ENCODE measurements at places on chromosomes 4 and X.
A peak's percentile ranks its signal among the peaks of the same experiment; 100 is the strongest.

- DNase-seq: no peak
These were observed 160.1 kb downstream of the TET2 start for GRCh38 chr4:105306820-105307219.

- DNase-seq: no peak
These were observed 442.9 kb upstream of the RASGEF1B start for GRCh38 chr4:81914623-81915022.

DNA sequence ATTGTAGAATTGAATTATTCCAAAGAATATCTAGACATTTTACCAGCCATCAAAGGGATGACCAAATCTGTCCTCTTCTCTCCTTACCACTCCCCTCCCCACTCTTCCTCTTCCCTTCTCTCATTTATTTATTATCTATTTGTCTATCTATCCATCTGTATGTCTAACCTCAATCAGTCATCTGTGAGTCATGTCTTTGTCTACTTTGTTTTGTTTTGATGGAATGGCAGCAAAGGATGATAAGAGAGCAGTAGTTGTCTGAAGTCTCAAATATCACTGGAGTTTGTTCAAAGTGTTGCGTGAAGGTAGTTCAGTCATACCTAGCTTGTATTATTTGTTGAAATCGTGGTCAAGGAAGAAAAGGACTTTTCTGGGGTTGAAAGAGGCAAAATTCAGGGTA lies 34.7 kb upstream of the PGRMC2 start:
- no peak for DNase-seq

DNA sequence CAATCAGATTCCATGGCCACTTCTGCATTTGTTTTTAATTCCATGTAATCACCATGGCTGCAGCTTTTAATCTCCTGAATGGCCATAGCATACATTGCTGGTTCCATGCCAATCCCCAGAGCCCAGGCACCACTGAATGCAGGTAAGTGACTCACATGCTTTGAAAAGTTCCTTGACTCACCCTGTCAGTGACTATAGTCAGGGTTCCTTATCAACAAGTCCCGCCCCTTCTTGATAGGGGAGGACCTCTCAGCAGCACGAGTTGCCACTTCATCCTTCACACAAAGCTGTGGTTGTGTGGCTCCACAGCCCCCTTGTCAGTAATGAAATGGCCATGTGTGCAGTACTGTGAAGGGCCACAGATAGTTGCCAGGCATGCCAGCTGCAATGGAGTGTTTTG lies 516.6 kb downstream of the PPARGC1A start:
- DNase-seq: peak; percentile 6

DNA sequence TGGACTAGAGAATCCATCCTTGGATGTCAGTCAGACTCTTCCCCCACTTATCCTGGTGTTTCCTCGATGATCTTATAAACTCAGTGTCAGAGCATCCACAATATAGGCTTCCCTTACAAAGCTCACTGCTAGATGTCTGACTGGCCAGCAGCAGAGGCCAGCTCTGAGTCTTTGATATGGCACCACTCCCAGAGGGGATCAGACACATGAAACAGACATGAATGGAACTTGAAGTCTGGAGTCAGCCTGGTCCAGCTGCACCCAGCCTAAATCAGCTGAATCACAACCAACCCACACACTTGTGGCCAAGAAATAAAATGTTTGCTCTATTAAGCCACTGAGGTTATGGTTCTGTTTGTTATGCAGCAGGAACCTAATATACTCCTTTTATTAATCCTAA lies 129.6 kb upstream of the MED14 start:
- no peak for DNase-seq

DNA sequence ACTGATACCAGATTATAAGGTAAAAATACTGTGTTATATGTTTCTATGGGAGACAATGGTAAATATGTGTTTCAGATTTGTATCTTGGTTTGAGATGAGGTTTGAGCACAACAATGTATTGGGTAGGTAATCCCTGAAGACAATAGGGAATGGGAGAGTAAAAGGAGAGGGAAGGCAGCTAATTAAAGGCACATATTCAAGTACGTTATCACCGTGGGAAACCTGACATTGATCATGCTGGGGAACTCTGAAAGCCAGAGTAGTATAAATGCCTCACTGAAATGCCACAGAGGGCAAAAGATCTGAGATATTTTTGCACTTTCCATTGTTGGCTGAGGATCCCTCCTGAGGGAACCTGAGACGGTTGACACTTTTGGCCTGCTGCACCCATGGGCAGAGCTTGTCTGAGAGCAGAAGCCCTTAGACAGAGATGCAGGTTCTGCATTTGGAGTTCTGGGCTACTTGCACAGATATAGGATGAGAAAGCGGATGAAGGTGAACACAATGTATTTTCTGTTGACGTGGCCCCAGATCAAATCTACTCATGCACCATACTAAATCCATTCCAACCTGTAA lies 506.7 kb downstream of the PCDH18 start:
- DNase-seq: no peak

- DNase-seq: no peak
These were observed 1399.8 kb upstream of the PABPC4L start for GRCh38 chr4:135601351-135601750.

DNA sequence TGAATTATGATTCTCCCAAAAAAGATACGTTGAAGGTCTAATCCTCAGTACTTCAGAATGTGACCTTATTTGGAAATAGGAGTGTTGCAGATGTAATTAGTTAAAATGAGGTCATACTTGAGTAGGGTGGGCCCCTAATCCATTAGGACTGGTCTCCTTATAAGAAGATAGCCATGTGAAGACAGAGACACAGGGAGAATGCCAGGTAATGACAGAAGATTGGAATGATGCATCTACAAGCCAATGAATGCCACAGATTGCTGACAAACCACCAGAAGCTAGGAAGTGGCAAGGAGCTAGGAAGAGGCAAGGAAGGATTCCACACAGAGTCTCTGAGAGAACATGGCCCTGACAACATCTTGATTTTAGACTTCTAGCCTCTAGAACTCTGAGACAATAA lies 7.4 kb upstream of the RPS6KA3 start:
- DNase-seq: no peak

GRCh38 chrX:68936126-68936525 lies 107.3 kb downstream of the EFNB1 start:
- DNase-seq: no peak

DNA sequence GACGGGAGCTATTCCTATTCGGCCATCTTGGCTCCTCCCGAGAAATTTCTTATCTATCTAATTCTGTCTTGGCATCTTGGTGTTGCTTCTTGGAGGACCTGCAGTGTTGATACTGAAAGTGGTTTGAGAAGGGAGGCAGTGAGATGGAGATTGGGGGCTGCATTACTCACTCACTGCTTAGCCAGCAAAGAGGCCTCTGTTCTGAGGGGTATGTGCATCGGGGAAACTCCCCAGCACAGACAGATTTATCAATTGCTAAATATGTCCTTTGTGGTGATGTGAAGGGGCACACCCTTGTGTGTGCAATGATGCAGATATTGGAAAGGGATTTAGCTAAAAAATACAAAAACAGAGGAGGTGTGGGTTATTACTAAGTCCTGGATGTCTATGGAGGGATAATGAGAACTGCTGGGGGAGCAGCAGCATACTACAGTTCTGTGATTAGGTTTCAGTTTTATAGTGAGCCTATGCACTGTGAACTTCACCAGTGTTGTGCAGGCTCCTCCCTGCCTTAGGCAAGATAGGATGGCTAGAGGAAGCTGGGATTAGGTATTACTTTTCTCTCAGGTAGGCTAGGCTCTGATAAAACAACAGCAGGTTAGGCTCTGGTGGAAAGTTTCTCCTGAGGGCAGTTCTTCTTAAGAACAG lies 279.0 kb downstream of the HS3ST1 start:
- no peak for DNase-seq

- DNase-seq: no peak
These were observed 8.4 kb upstream of the MTNR1A start for GRCh38 chr4:186563761-186564160.

DNA sequence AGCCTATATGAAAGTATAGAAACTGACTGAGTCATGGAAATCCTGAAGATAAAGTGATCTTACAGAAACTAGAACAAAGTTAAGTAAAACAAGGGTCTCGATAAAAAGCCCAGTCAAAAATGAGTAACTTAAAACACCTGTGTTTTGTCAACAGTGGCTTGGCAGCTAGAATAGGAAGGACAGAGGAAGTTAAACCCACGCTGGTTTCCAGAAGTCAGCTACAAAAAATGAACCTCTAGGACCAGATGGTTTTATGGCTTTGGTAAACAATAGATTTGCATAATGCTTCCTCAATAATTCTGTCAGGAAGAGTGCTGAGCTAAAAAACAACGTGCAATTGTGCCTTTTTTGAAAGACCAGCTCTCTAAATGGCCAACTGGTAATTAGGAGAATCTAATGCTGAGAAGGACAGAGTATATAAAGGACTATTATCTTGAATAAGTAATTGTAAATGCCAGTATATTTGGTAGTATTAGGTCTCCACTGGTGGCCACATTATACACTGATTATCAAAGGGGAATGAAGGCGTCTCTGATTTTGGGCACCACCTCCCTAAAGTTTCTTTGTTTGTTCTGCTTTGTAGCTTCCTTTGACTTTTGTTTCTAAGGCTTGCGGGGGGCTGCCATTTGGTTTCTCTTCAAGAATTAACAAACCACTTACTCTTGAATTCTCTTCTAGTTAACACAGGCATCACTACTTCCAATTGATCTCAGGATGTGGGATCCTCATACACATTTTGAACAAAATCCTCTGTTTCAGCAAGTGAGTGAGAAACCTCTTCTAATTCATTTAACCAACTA lies 72.2 kb upstream of the PPP3CA start:
- DNase-seq: no peak

- no peak for DNase-seq
These were observed 182.2 kb upstream of the ATOH1 start for GRCh38 chr4:93646233-93646930.

DNA sequence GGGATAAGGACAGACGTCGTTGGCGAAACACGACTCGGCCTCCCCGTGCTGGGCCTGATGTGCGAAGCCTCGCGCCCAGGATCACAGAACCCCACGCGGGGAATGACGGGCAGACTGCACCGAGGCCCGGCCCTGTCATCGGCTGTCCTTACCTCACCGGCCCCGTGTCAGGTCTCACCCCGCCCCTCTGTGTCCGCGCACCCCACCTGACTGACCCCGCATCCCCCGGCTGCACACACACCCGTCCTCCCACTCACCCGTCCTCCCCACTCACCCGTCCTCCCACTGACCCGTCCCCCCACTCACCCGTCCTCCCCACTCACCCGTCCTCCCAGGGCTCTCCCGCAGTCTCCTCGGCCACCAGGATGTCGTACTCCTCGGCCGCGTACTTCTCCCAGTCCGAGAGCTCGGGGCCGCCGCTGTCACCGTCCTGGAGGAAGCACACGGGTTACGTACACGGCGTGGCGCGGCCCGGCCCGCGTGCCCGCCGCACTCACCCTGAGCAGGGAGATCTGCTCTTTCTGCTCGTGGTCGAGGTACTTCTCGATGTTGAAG lies 19.8 kb upstream of the GTPBP6 start:
- no peak for DNase-seq

Data from stimulated activated CD4-positive, alpha-beta T cell treated with anti-CD3 and anti-CD28 coated beads, TNF-alpha, amount 100 ng/mL, for 48 hours (primary cell).